Ureter (tissue), 1 donor: ENCODE measurements at places on chromosomes 12 and 14. TPM values are rescaled to one million over a fixed set of nuclear protein-coding genes. Genes with fewer than 3 reads are reported as not detected.

The TAS2R13 gene
- 7.9 TPM for total RNA-seq

The LRTM2 gene
- total RNA-seq: not detected

The ALDH1L2 gene
- 19.1 TPM for total RNA-seq

The KHNYN gene
- total RNA-seq: 72.9 TPM

The TAS2R7 gene
- not detected for total RNA-seq

The RDH5 gene
- total RNA-seq: 5.8 TPM

The TTC6 gene
- 21.3 TPM for total RNA-seq

The FAM186B gene
- 1.2 TPM for total RNA-seq

The TC2N gene
- 119 TPM for total RNA-seq

The AQP6 gene
- total RNA-seq: not detected

The CLEC14A gene
- 18.6 TPM for total RNA-seq

The CLEC1B gene
- total RNA-seq: not detected

The IQSEC3 gene
- total RNA-seq: 4.3 TPM

The AQP2 gene
- 0.70 TPM for total RNA-seq

The MYF6 gene
- not detected for total RNA-seq

The ANAPC7 gene
- 104 TPM for total RNA-seq

The TAS2R42 gene
- not detected for total RNA-seq

The IRF9 gene
- 101 TPM for total RNA-seq

The TAS2R9 gene
- not detected for total RNA-seq

The TGM1 gene
- 7.7 TPM for total RNA-seq

The CEBPE gene
- total RNA-seq: not detected

The HELB gene
- 7.0 TPM for total RNA-seq

The HPD gene
- total RNA-seq: 3.1 TPM

The VCPKMT gene
- total RNA-seq: 6.4 TPM

The FKBP3 gene
- 46.7 TPM for total RNA-seq

The OR6C2 gene
- total RNA-seq: 1.2 TPM

The PIWIL1 gene
- not detected for total RNA-seq

The P2RX7 gene
- 1.8 TPM for total RNA-seq

The ACYP1 gene
- total RNA-seq: 14.1 TPM

The ATL1 gene
- total RNA-seq: 8.8 TPM

The KCNH5 gene
- total RNA-seq: not detected

The CHGA gene
- total RNA-seq: not detected

The CBLN3 gene
- 2.2 TPM for total RNA-seq

The MGP gene
- 500 TPM for total RNA-seq

The DHRS2 gene
- 1,842 TPM for total RNA-seq

The SLC48A1 gene
- total RNA-seq: 41.3 TPM

The ENDOU gene
- total RNA-seq: 0.89 TPM

The IRF2BPL gene
- 77.2 TPM for total RNA-seq

The BCL2L14 gene
- 17.4 TPM for total RNA-seq

The KRT77 gene
- not detected for total RNA-seq

The KRT74 gene
- total RNA-seq: 0.26 TPM

The OAS2 gene
- 27.5 TPM for total RNA-seq

The GALNT9 gene
- total RNA-seq: 0.44 TPM

The MEG3 gene
- total RNA-seq: 77.9 TPM

The STXBP6 gene
- total RNA-seq: 10.0 TPM

The RABGGTA gene
- total RNA-seq: 36.1 TPM

The CLIP1 gene
- total RNA-seq: 110 TPM

The MANSC4 gene
- total RNA-seq: not detected

The SOAT2 gene
- total RNA-seq: 0.18 TPM

The BCAT1 gene
- total RNA-seq: 19.3 TPM

The MYF5 gene
- not detected for total RNA-seq

The PAPOLA gene
- total RNA-seq: 207 TPM

The FAM222A gene
- 0.73 TPM for total RNA-seq

The ANO4 gene
- 4.1 TPM for total RNA-seq

The PDZRN4 gene
- 13.9 TPM for total RNA-seq
